ENCODE measurements at places on chromosomes 3 and 15.

DNA sequence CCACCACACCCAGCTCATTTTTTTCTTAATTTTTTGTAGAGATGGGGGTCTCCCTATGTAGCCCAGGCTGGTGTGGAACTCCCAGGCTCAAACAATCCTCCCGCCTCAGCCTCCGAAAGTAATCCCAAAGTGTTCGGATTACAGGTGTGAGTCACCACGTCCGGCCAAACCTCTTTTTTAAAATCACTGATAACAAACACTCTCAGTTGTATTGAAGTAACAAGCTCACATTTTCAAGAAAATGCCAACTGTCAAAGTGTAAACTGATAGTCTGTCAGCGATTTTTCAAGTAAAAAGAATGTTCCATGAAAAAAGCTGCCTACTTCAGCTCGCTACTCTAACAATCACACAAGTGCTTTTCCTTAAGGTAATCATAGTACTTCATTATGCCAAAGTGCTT, 33.4 kb downstream of the UBXN7 start:
- no peak for DNase-seq

GRCh38 chr15:74185710-74186348, 12.3 kb downstream of the ISLR start:
- DNase-seq = no peak

GRCh38 chr3:50620820-50621219, 3.9 kb downstream of the MAPKAPK3 start:
- no peak for DNase-seq

GRCh38 chr3:104717828-104718196, 648.9 kb upstream of the ALCAM start:
- no peak for DNase-seq

DNA sequence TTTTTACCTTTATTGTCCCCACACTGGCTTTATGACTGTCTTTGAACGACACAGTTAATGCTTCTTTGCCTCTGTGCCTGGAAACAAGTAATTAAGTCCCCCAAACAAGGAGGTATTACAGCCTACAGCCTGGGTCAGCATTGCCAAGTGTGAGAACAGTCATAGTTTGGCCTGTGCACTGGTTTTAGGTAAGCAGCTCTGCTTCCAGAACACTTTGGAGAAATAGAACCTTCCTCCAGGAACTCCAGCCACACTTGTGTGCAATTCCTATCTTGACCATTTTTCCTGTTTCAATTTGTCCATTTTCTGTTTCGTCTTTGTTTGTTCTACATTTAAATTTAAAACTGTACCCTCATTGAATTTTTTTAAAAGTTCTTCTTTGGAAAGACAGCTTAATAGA, 568.2 kb downstream of the TUSC7 start:
- no peak for DNase-seq

DNA sequence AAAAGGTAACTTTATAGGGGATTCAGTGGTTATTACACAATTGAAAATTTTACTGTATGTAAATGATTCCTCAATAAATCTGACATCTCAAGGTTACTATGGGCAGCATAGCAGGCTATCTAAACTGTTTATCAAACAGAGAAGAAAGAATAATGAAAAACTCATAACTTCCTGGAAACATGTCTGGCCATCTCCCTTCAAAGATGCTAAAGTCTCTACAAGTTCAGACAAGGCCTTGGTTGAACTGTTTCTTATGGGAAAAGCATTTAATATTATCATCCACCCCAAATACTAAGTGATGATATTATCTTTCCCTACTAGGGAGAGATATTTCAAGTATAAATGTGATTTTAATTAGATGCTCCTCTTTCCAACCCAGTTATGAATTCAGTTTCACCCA, 114.9 kb downstream of the ARRDC4 start:
- DNase-seq = no peak

- DNase-seq = no peak
Measured at GRCh38 chr15:52876991-52877663, 87.0 kb upstream of the ONECUT1 start.

- DNase-seq = peak; percentile 16
Measured at GRCh38 chr3:30672959-30673358, 66.6 kb downstream of the TGFBR2 start.

- peak; percentile 87 for DNase-seq
Measured at GRCh38 chr3:176190755-176191154, 1006.5 kb downstream of the TBL1XR1 start.

- DNase-seq = no peak
Measured at GRCh38 chr15:85280203-85280602, 100.2 kb upstream of the AKAP13 start.

DNA sequence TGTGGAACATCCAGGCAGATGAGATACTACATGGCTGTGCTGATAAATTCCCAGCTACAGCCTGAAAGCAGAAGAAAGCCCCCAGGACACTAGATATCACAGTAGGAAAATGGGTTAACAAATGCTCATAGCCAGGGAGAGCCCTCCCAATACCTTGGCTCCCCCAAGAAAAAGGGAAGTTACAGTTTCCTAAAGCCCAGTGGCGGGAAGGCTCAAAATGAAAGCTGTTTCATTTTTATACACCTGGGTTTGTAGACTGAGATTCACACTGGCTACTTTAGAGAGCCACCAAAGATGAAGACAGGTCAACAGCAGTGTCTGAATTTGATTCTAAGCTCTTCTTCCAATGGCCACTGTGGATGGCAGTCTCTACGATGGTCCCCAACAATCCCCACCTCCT, 55.0 kb upstream of the TOPAZ1 start:
- DNase-seq = no peak

DNA sequence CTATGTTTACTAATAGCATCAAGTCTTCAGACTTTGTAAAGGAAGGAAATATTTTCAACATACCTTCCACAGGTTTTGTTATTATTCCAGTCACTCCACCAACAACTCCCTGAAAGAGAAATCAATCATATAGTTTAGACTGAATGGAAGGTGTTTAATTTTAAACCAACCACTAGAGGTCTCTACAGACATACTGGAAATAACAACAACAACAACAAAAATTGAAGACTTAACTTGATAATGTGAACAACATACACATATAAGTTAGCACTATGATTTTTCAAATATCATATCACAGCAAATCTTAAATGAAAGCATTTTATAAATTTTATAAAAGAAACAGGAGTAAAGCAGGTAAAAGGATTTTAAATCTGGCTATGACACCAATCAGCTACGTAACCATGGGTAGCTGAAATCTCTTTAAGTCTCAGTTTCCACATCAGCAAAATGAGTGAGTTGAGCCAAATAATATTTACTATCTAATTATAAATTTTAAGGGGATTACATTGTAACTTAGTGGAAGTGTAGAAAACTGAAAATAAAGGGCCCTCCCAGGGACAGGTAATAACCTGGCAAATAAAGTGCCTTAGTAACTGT, 188.2 kb downstream of the VPS13C start:
- DNase-seq = peak; percentile 1

DNA sequence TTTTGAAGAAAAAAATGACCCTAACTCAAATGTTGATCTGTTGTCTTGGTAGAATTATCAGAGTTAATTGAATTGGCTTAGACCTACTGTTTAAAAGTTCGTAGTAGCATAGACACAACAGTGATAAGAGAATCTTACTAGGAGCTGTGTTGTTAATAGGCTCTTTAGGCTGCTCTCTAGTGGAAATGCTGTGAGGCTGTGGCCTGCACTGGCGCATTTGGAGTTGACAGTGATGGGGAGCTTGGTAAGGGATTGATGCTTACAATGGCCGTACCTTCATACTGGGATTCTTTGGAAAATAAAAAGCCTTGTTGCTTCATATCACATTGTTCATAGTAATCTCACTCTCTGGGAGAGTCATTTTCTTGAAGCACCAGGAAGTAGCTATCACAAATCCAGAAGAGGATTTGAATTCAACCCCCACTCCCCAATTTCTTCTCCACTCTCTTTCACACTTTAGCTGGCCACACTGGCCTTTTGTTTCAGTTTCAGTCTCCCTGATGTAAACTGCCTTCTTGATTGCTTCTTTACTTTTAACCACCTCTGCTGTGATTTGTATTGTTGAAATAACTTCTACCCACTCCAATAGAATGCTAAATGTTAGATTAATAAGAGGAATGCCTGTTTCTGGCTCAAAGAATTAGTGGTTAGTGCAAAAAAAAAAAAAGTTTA, 56.6 kb downstream of the CEP63 start:
- DNase-seq = no peak

- DNase-seq = no peak
Measured at GRCh38 chr3:38226273-38226672, 39.3 kb upstream of the SLC22A13 start.
